ENCODE measurements at places on chromosomes 1 and 21.

GRCh38 chr1:29542548-29542947 is 306.2 kb downstream of the PTPRU start:
- H3K4me3 ChIP-seq = no peak overlapping the region
- H3K27ac ChIP-seq = no peak overlapping the region

- no peak overlapping the region for H3K4me3 ChIP-seq
- H3K27me3 ChIP-seq = no peaks in the 10 kb centered on the region
- no peak overlapping the region for H3K27ac ChIP-seq
- H3K36me3 ChIP-seq = no peaks in the 10 kb centered on the region
- no peaks in the 10 kb centered on the region for H3K4me1 ChIP-seq
- DNase-seq = no peak
Observed at GRCh38 chr1:41939194-41939593, 20.5 kb upstream of the HIVEP3 start.

DNA sequence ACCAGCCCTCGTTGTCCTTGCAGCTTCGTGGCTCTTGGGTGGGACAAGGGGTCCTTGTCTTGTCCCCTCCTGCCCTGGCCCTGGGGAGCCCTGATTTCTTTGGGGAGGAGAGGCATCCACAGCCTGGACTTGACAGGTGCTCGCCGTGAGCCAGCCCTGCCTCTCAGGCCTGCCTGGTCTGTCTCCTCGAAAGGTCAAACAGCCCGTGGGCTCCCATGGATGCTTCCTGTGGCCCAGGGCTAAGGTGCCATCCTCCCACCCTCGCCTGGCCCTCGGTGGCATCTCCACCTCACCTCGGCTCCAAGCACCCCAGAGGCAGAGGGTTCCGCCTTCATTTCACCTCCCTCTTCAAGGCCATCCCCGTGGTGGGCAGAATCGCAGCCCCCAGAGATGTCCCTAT is 9.0 kb downstream of the LRRC3 start:
- no peaks in the 10 kb centered on the region for H3K4me1 ChIP-seq
- no peak overlapping the region for H3K4me3 ChIP-seq
- H3K36me3 ChIP-seq = no peaks in the 10 kb centered on the region
- no peak overlapping the region for H3K27ac ChIP-seq

- no peaks in the 10 kb centered on the region for H3K27me3 ChIP-seq
- peaks cover 7% of the 10 kb centered on the region for H3K4me1 ChIP-seq
- H3K4me3 ChIP-seq = no peak overlapping the region
- no peak for DNase-seq
- H3K27ac ChIP-seq = no peak overlapping the region
Observed at GRCh38 chr1:204524986-204525385, 8.8 kb downstream of the MDM4 start.

DNA sequence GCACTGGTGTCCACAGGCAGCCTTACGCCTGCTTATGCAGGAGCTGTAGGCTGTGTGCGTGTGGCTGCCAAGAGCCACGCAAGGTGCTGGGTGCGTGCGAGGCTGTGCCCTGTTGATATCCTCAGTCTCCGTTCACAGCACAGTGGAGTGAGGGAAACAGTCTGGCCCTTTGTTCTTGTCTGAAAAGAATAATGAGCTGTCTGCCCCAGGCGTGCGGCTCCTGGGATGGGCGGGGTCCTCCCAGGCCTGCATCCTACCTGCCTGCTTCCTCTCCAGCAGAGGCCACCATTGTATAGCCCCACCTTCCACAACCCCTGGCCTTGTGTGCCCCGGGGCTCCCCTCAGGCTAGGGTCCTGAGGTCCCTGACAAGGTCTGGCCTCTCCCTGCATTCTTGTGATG is 47.0 kb upstream of the KDM4A start:
- peaks cover 24% of the 10 kb centered on the region for H3K36me3 ChIP-seq
- H3K4me1 ChIP-seq = no peaks in the 10 kb centered on the region

- no peak overlapping the region for H3K27ac ChIP-seq
- no peaks in the 10 kb centered on the region for H3K4me1 ChIP-seq
- H3K4me3 ChIP-seq = no peak overlapping the region
Observed at GRCh38 chr1:214615871-214616270, 12.9 kb downstream of the CENPF start.

DNA sequence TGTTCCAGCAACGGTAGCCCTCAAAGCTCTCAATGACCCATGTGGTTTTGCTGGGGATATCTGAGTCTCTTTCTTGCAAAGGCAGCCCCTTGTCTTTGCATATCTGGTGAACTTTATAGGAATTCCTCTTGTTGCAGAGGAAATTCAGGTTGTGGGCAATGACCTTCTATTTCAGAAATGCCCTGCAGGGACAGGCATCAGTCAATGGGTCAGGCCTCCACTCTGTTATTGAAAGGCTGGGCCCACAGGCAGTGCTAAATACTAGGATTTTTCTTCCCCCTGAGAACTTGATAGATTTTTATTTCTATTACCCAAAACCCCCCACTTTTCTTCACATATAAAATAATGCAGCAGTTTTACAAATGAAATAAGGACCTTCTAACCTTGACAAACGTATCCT is 131.1 kb downstream of the TNR start:
- no peaks in the 10 kb centered on the region for H3K4me1 ChIP-seq
- no peaks in the 10 kb centered on the region for H3K36me3 ChIP-seq
- no peak for DNase-seq
- H3K4me3 ChIP-seq = no peak overlapping the region

GRCh38 chr1:118093017-118093416 is 92.0 kb downstream of the SPAG17 start:
- H3K4me3 ChIP-seq = no peak overlapping the region
- no peak overlapping the region for H3K27ac ChIP-seq
- no peaks in the 10 kb centered on the region for H3K4me1 ChIP-seq
- DNase-seq = no peak

- H3K27ac ChIP-seq = no peak overlapping the region
- H3K4me3 ChIP-seq = no peak overlapping the region
- no peaks in the 10 kb centered on the region for H3K27me3 ChIP-seq
- no peak for DNase-seq
- H3K4me1 ChIP-seq = no peaks in the 10 kb centered on the region
- no peaks in the 10 kb centered on the region for H3K36me3 ChIP-seq
Observed at GRCh38 chr1:24905355-24905978, 24.6 kb downstream of the RUNX3 start.

DNA sequence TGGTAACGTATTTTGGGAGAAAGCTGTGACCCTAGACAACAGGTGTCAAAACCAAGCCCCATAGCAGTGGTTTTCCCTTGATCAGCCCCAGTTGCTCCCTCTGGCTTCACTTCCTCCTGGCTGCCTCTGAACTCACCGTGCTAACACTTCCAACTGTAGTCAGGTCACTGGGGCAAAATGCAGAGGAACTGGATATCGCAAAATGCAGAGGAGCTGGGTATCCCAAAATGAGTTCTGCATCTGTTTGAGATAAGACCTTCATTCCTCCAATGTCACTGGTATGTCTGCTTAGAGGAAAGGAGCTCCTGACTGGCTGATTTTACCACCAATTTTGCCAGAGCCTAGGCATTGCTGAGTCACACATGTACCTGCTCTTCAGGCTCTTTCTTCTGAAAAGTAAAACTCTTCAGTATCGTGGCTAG is 19.6 kb upstream of the TACSTD2 start:
- no peak overlapping the region for H3K27ac ChIP-seq
- no peaks in the 10 kb centered on the region for H3K27me3 ChIP-seq
- H3K4me1 ChIP-seq = peaks cover 9% of the 10 kb centered on the region
- H3K4me3 ChIP-seq = no peak overlapping the region
- no peak for DNase-seq

DNA sequence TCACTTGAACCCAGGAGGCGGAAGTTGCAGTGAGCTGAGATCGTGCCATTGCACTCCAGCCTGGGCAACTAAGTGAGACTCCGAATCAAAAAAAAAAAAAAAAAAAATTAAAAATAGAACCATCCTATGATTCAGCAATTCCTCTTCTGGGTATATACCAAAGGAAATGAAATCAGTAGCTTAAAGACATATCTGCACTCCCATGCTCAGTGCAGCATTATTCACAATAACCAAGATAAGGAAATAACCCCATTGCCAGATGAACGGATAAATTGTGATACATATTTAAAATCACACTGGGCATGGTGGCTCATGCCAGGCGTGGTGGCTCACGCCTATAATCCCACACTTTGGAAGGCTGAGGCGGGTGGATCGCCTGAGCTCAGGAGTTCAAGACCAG is 23.8 kb downstream of the ALDH9A1 start:
- H3K36me3 ChIP-seq = peaks cover 19% of the 10 kb centered on the region
- H3K27me3 ChIP-seq = no peaks in the 10 kb centered on the region
- no peak for DNase-seq
- no peak overlapping the region for H3K4me3 ChIP-seq

GRCh38 chr1:192984080-192984479 is 75.1 kb downstream of the UCHL5 start:
- H3K4me1 ChIP-seq = no peaks in the 10 kb centered on the region
- no peak for DNase-seq
- no peaks in the 10 kb centered on the region for H3K27me3 ChIP-seq
- no peak overlapping the region for H3K4me3 ChIP-seq
- no peaks in the 10 kb centered on the region for H3K36me3 ChIP-seq
- H3K27ac ChIP-seq = no peak overlapping the region

- H3K36me3 ChIP-seq = no peaks in the 10 kb centered on the region
- H3K27me3 ChIP-seq = no peaks in the 10 kb centered on the region
Observed at GRCh38 chr1:223143537-223144248, 645 bp upstream of the TLR5 start.

DNA sequence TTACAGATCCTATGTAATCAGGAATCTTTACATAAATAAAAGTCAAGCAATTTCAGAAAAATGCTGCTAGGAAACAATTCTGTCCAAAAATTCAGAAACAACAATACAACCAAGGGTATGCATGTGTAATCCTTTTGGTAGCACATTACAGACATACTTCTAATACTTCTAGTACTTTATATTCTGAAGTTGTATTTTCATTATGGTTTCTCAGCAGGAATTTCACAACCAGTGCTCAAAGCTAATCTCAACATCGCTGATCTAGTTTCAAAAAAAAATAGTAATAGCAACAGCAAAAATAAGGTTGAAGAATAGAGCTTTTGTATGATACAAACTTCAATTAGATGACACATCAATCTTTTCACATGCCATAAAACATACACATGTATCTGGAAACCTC is 545.2 kb downstream of the LTN1 start:
- no peaks in the 10 kb centered on the region for H3K27me3 ChIP-seq
- peaks cover 12% of the 10 kb centered on the region for H3K4me1 ChIP-seq
- H3K27ac ChIP-seq = no peak overlapping the region
- no peaks in the 10 kb centered on the region for H3K36me3 ChIP-seq

- DNase-seq = no peak
- no peak overlapping the region for H3K27ac ChIP-seq
- H3K27me3 ChIP-seq = no peaks in the 10 kb centered on the region
Observed at GRCh38 chr1:94799206-94799605, 21.0 kb upstream of the SLC44A3 start.

DNA sequence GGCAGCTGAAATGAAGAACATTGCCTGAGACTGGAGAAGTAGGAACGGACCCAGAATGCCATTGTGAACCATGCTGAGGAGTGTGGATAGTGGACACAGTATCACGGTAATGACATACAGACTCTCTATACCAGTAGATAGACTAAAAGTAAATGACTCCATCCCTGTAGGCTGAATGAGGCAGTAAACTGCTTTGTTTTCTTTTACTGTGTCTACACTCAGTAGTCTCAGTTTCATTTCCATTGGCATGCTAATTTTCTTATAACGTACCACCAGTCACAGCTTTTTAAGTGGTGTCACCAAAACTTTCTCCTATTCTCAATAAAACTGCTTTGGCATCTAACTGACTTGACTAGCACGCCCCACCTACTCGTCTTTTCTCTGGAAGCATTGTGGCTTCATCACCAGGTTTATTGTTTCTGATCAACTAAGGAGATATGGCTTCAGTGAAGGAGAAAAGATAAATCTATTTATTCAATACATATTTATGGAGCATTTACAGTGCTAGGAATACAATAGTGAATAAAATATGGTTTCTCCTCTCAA is 8.4 kb upstream of the ZNF697 start:
- no peaks in the 10 kb centered on the region for H3K36me3 ChIP-seq
- no peak overlapping the region for H3K27ac ChIP-seq
- H3K4me1 ChIP-seq = no peaks in the 10 kb centered on the region
- no peaks in the 10 kb centered on the region for H3K27me3 ChIP-seq
- no peak for DNase-seq

DNA sequence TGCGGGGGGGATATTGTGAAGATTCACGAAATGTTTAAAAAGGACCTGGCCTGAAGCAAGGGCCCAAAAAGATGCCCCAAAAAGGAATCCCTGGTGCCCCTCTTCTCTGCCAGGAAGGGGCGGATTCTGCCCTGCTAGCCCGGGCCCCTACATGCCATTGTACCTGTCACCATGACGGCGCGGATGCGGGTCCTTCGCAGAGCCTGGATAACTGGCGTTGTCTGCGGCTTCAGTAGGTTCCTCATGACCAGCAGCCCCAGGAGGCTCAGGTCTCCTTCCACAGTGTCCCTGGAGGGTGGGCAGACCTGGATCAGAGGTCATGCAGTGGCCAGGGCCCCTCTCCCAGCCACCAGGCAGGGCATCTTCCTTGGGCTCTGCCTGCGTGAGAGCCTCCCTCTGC is 11.2 kb upstream of the MFAP2 start:
- no peaks in the 10 kb centered on the region for H3K27me3 ChIP-seq
- H3K36me3 ChIP-seq = peaks cover 36% of the 10 kb centered on the region
- H3K4me3 ChIP-seq = no peak overlapping the region
- H3K27ac ChIP-seq = no peak overlapping the region
